ENCODE measurements at places on chromosomes 2 and 18.
A peak's percentile ranks its signal among the peaks of the same experiment; 100 is the strongest.

GRCh38 chr2:127594116-127594591 lies 51.8 kb upstream of the GPR17 start:
- no peak overlapping the region for H3K4me3 ChIP-seq
- H3K36me3 ChIP-seq: no peaks in the 10 kb centered on the region
- peaks cover 11% of the 10 kb centered on the region for H3K4me1 ChIP-seq
- no peak overlapping the region for H3K27ac ChIP-seq
- peaks cover 3% of the 10 kb centered on the region for H3K27me3 ChIP-seq
- DNase-seq: no peak

GRCh38 chr2:202278944-202279343 lies 13.4 kb downstream of the NOP58 start:
- no peak overlapping the region for H3K4me3 ChIP-seq
- H3K27me3 ChIP-seq: no peaks in the 10 kb centered on the region
- peaks cover 40% of the 10 kb centered on the region for H3K36me3 ChIP-seq
- peak overlapping the region; percentile 50 for H3K27ac ChIP-seq
- H3K4me1 ChIP-seq: peaks cover 27% of the 10 kb centered on the region
- no peak for DNase-seq

DNA sequence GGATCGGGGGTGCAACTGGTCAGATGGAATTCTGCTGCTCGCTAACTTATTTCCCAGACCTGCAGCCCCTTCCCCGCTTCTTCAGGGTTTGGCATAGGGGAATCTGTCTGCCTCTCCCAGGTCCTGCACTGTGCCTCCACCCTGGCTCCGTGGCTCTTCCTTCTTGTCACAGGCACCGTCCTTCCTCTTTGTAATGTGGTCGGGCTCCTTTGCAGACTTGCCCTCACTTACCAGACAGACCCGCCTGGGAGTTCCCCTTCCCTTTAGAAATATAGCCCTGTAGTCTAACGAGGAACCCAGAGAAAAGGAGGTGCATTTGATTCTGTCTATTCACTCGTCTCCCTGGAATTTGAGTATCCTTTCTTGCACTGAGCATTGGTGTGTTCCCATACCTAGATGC lies 63.9 kb upstream of the PAX8 start:
- no peak overlapping the region for H3K4me3 ChIP-seq
- peaks cover 8% of the 10 kb centered on the region for H3K4me1 ChIP-seq
- peaks cover 18% of the 10 kb centered on the region for H3K27me3 ChIP-seq

- no peaks in the 10 kb centered on the region for H3K36me3 ChIP-seq
- DNase-seq: no peak
- no peak overlapping the region for H3K4me3 ChIP-seq
- no peaks in the 10 kb centered on the region for H3K27me3 ChIP-seq
These were observed 61.0 kb upstream of the EPB41L3 start for GRCh38 chr18:5604778-5605177.

DNA sequence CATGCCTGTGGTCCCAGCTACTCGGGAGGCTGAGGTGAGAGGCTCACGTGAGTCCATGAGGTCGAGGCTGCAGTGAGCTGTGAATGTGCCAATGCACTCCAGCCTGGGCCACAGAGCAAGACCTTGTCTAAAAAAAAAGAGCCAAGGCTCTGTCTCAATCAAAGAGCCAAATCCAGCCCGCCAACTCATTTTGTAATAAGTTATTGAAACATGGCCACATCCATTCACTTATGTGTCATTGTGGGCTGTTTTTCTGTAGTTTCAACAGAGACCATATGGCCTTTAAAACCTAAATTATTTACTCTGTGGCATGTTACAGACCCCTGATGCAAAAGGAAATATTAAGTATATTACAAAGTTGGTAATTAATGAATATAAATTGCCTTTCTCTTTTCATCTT lies 60.8 kb downstream of the GPR39 start:
- H3K4me3 ChIP-seq: no peak overlapping the region
- no peak for DNase-seq
- H3K27me3 ChIP-seq: no peaks in the 10 kb centered on the region
- H3K36me3 ChIP-seq: no peaks in the 10 kb centered on the region
- no peak overlapping the region for H3K27ac ChIP-seq

GRCh38 chr2:128502200-128502599 lies 183.5 kb upstream of the HS6ST1 start:
- no peak overlapping the region for H3K27ac ChIP-seq
- no peaks in the 10 kb centered on the region for H3K36me3 ChIP-seq
- H3K4me3 ChIP-seq: no peak overlapping the region

- H3K36me3 ChIP-seq: peaks cover 3% of the 10 kb centered on the region
- DNase-seq: no peak
- no peaks in the 10 kb centered on the region for H3K27me3 ChIP-seq
- no peak overlapping the region for H3K27ac ChIP-seq
These were observed 14.5 kb upstream of the ADI1 start for GRCh38 chr2:3533836-3534235.

DNA sequence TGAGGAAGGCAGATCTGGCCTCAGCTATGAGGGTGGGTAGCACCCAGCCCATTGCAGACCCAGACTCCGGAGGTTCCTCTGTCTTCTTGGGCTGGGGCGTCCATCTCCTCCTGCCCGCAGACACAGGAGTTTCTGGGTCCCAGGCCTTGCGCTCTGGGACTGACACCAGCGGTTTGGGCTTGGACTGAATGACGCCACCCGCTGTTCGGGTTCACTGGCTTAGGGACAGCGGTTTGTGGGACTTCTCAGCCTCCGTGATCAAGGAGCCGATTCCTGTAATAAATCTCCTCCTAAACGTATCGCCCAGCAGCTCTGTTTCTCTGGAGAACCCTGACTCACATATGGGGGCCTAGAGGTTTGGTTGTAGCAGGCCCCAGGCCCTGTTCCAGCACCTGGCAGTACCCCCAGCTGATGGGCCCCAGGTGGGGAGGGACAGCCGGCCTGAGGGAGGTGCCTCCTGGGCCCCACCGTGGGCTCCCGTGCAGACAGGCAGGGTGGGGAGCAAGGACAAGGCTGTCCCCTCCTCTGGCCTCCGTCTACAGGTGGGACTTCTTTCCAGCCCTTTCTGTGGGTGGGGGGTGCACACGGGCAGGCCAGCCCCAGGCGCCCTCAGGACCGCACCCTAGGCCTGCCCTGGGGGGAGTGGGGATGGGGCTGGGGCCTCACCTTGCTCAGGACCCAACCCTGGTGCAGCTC lies 4.5 kb upstream of the AQP12A start:
- no peak for DNase-seq
- H3K27ac ChIP-seq: no peak overlapping the region
- H3K4me3 ChIP-seq: no peak overlapping the region

GRCh38 chr2:157874348-157874747 lies 1.8 kb downstream of the ACVR1 start:
- peak overlapping the region; percentile 94 for H3K27ac ChIP-seq
- H3K4me3 ChIP-seq: peak overlapping the region; percentile 96
- H3K27me3 ChIP-seq: no peaks in the 10 kb centered on the region
- peaks cover 79% of the 10 kb centered on the region for H3K4me1 ChIP-seq

DNA sequence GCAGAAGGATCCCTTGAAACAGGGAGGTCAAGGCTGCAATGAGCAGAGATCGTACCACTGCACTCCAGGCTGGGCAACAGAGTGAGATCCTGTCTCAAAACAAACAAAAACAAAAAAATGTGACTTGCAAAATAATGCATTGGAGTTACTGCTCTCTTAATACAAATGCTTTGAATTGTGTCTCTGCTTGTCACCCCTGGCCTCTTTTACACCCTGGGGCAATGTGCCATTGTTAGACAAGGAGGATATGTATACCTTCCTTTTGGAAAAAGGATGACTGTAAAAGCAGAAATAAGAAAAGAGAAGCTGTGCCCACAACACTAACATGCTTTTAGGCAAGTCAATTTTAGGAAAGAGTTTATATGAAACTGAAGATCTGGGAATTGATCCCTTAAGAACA lies 20.8 kb upstream of the C2orf74 start:
- H3K27ac ChIP-seq: no peak overlapping the region
- no peaks in the 10 kb centered on the region for H3K27me3 ChIP-seq
- no peak overlapping the region for H3K4me3 ChIP-seq
- peaks cover 8% of the 10 kb centered on the region for H3K36me3 ChIP-seq
- H3K4me1 ChIP-seq: peaks cover 10% of the 10 kb centered on the region

GRCh38 chr2:127235082-127235702 lies 15.1 kb upstream of the CYP27C1 start:
- no peaks in the 10 kb centered on the region for H3K27me3 ChIP-seq
- no peak for DNase-seq
- no peaks in the 10 kb centered on the region for H3K4me1 ChIP-seq
- H3K27ac ChIP-seq: no peak overlapping the region
- no peaks in the 10 kb centered on the region for H3K36me3 ChIP-seq
